ENCODE measurements at places on chromosomes 3 and 15.

DNA sequence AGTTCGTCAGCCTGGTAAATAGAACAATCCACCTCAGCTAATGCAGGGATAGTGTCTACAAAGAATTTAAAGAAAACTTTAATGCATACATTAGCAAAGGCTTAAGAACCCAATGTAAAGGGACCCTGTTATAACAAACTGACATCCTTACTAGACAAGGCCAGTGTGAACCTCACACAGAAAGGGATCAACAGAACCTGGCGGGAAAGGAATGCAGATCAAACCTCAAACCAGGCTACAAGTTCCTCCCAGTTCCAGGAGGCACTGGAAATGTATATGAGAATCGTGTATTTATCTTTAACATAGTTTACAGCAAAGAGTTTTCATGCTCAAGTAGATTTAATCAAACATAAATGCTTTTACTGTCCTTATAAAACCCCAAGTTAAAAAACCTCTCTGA is 37.6 kb upstream of the ATP11B start:
- no peak for DNase-seq

DNA sequence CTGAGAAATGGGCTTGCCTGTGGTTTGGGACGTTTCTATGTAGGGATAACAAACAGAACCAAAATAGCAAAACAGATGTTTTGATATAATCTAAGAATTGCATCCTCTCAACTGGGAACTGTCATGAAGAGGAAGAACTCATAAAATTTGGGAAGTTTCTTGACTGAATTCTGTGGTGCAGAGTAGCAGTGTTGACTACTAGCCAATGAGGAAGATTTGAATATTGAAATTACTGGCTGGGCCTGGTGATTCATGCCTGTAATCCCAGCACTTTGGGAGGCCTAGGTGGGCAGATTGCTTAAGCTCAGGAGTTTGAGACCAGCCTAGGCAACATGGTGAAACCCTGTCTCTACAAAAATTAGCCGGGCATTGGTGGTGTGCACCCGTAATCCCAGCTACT is 42.2 kb downstream of the ZNF609 start:
- DNase-seq, result no peak

DNA sequence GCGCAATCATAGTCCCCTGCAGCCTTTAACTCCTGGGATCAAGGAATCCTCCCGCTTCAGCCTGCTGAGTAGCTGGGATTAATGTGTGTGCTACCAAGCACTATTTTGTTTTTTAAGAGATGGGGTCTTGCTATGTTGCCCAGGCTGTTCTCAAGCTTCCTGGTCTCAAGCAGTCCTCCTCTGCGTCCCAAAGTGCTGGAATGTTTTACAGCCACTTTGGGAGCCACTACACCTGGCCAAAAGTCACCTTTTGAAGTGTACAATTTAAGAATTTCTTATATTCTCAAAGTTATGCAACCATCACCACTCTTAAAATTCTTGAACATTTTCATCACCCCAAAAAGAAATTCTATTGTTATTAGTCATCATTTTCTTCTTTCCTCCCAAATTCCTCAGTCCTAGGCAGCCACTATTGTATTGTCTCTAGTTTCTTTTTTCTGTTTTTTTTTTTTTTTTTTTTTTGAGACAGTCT is 17.8 kb downstream of the CDV3 start:
- DNase-seq, result no peak

- no peak for DNase-seq
Measured at GRCh38 chr3:63046580-63046979, 171.4 kb upstream of the CADPS start.

Data from NCI-H1930 (cell line).